ENCODE measurements at places on chromosomes 3 and 15.

DNA sequence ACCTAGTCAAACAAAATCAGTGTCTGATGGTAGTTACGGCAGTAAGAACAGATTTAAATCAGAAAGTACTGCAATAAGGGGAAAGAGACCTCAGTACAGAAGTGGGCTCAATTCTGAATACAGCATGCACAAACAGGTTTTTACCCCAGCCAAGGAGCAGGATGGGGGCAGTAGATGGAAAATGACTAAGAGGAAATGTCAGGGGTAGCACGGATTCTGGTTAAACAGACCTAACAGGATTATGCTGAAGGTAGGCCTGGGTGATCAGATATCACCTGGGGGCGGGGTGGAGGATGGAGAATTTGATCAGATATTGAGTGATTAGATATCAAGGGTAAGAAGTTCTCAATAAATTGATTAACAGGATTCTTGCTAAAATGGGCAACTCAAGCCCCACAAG lies 19.0 kb downstream of the MESD start:
- no peak for DNase-seq

DNA sequence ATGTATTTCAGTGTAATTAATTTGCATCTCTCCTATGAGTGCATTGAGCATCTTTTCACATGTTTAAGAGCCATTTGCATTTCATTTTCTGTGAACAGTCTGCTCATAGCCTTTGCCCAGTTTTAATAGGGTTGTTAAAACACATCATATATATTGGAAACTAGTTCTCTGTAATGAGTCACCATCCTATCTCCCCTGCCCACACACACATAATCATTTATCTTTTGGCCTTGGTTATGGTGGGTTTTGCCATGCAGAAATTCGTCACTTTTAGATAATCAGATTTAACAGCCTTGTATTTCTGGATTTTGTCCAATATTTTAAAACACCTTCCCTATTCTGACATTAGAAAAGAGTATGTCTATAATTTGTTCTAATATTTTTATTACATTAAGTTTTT lies 11.9 kb upstream of the CHRM5 start:
- no peak for DNase-seq

- no peak for DNase-seq
Observed at GRCh38 chr15:86203462-86203861, 123.8 kb downstream of the AGBL1 start.

DNA sequence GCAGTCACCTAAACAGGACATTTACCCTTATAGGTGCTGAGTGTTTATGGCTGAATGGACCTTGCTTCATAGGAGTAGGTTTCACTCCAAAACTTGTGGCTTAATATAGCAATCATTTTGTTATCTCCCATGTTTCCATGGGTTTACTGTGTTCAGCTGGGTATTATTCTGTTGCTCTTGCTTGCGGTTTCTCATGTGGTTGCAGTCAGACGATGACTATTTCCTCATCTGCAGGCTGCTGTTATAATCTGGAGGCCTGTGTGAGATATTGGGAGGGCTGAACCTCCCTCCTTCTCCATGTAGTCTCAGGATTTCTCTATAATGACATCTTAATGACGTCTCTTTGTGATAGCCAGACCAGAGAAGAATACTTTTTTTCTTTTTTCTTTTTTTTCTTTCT lies 98.1 kb downstream of the ZPLD1 start:
- no peak for DNase-seq

DNA sequence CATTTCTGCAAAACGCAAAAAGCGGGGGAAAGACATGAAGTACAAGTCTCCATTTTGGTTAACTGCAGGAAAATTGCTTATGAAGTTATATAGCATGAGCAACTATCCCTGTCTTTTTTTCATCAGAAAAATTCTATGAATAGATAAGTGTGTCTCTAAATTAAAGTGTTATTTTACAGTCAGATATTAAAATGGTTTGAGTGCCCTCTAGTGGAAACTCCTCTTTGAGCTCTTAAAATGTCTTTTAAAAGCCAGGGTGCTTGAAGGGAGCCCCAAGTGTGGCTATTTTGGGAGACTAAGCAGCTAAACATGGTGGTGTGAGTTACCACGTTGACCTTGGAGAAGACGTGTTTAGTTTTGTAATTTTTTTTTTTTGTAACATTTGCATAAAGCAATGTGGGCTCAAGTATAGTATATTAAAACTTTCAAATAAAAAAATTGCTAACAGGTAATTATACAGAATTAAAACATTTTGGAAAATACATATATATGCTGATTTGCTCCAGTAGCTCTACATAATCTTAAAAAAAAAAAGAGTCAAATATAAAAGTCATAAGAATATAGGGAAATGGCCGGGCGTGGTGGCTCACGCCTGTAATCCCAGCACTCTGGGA lies 77.2 kb downstream of the PPP2R3A start:
- DNase-seq = peak; percentile 14

DNA sequence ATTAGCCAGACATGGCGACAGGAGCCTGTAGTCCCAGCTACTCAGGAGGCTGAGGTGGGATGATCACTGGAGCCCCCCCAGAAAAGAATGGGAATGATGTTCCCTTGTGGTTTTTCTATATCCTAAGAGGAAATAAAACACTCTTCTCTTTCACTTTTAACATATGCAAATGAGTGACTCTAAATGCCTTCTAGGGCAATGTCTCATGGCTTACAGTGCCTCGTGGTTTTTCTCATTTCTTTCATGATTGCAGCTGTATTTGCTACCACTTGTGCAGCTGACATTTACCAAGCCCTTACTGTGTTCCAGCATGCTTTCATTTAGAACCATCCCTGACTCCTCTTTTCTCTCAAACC lies 26.4 kb downstream of the STOML1 start:
- DNase-seq = no peak

GRCh38 chr3:79233431-79234060 lies 534.3 kb downstream of the ROBO1 start:
- DNase-seq = no peak

GRCh38 chr3:10387881-10388609 lies 67.1 kb upstream of the SEC13 start:
- DNase-seq = no peak

DNA sequence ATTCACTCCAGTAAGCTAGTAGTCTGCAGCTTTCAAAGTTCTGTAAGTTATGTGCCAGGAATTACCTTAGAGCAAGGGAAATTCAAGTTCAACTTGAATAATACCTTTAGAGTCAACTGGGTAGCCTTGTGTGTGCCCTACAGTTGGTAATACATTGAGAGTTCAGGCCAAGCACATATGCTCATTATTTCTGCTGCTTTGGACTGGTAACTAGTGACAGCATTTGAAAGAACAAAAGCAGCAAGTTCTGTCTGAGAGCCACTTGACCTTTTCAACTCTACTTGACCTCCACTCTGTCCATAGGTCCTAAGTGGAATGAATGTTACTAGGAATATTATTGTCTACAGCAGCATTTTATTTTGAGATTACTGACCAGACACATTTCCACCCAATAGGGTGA lies 723.5 kb downstream of the NLGN1 start:
- DNase-seq = no peak

DNA sequence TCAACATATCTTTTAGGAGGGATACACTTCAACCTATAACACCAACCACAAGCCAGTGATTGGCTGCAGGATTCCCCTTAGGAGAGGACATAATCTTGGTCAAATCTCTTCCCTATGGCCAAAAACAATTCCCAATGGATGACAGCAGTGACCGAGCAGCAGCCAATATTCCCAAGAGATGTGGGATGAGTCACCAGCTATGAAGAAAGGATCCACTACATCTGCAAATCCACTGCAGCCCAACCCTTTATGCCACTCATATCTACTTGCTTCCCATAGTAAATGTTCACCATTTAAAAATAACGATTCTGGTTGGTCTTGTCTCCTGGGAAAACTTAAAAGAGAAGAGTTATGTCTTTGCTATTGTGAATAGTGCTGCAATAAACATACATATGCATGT lies 4.5 kb upstream of the IQCF5 start:
- no peak for DNase-seq

GRCh38 chr15:69576948-69577351 lies 124.3 kb downstream of the RPLP1 start:
- DNase-seq = no peak

DNA sequence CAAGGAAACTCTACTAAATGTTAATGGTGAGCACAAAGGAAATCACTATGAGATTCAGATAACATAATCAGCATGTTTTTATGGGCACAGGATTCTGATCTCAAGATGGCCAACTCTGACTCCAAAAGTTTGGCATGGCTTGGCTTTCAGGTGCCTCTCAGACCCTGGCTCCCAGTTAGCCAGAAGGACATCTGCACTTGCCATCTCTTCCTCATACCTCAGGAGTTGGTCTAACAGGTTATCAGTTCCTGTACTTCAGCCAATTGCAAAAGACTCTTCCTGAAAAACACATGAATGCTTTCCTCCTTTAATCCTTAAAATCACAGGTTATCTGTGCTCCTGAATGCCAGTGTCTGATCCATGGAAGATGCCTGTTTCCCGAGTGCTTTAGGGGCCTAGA lies 25.0 kb downstream of the TMPRSS7 start:
- no peak for DNase-seq

DNA sequence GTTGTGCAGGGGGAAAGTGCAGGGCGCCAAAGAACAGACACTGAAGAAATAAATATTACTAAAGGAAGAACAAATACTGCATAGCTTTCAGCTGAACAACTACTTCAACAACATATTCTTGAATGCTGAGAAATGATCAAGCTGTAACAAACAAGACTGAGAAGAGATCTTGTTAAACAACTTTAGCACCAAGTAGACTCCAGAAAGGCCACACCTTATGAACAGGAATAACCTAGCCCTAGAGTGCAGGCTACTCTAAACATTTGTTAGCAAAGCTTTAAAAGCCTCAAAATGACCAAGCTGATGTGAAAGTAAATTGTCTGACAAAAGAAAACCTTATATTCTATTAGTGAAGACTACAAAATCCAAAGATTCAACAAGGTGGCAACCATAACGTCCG lies 83.2 kb downstream of the POLQ start:
- DNase-seq = no peak

- DNase-seq = no peak
Observed at GRCh38 chr15:64640146-64640871, 135.1 kb downstream of the RBPMS2 start.

DNA sequence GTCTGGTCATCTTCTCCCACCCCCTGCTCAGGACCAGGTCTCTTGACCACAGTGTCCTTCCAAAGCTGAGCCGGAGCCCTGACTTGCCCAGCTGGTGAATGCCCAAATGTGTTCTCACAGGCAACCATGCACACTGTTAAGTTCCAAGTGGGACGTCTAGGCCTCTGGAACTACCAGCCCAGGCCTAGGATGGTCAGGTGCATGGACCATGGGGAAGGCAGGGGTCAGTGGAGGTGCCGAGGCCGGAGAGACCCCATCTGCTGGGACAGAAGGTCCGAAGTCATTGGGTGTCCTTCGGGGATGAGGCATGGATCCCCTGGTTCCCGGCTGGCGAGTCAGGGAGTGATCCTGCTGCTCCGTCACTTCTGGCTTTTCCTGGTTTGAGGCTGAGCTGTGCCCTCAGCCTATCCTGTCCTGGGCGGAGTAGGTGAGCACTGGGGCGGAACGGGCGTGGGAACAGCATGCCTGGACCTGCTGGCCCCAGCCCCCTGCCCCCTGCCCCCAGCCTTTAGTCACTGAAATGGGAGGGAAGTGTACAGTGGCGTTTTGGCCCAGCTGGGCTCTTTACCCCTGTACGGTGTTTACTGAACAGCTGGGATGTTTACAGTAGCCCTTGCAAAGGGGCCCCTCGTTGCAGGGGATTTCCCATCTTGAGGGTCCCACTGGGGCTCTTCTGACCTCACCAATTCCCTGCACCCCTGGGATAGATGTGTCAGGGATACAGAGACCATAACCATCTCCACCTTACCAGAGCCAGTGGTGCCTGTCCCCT lies 12.1 kb downstream of the SEMA3F start:
- no peak for DNase-seq

DNA sequence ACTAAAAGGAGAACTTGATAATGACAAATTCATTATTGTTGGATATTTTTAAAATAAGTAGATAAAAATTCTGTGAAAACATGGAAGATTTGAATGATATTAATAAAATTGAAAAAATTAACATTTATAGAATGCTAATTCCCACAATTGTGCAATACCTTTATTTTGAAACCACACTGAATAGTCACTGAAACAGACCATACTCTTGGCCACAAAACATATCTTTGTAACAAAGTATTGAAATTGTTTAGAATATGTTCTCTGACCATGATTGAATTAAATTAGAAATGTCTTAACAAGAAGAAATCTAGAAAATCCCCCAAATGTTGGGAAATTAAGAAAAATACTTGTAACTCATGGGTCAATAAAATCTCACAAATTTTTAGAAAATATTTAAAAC lies 49.2 kb downstream of the ARHGAP11B start:
- no peak for DNase-seq

- DNase-seq = no peak
Observed at GRCh38 chr3:40718681-40719080, 193.9 kb downstream of the ZNF621 start.

- DNase-seq = no peak
Observed at GRCh38 chr15:99331381-99331780, 80.1 kb downstream of the LRRC28 start.

DNA sequence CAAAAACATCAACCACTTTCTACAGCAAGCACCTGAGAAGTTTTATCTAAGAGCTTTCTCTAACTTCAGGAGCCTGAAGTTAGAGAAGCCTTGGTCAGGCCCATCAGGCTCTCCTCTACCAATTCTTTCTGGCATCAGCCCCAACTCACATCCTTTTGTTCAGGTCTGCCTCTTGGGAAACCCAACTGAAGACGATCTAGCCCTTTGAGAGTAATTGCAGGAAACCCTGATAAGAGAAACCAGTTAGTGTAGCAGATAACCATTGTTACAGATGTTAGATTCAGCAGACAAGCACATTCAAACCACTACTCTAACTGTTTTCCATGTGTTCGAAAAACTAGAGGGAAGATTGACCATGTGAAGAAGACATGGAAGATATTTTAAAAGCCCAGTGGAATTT lies 27.0 kb upstream of the DYNC1LI1 start:
- DNase-seq = no peak

GRCh38 chr3:127629467-127630403 lies 750 bp downstream of the PODXL2 start:
- no peak for DNase-seq

DNA sequence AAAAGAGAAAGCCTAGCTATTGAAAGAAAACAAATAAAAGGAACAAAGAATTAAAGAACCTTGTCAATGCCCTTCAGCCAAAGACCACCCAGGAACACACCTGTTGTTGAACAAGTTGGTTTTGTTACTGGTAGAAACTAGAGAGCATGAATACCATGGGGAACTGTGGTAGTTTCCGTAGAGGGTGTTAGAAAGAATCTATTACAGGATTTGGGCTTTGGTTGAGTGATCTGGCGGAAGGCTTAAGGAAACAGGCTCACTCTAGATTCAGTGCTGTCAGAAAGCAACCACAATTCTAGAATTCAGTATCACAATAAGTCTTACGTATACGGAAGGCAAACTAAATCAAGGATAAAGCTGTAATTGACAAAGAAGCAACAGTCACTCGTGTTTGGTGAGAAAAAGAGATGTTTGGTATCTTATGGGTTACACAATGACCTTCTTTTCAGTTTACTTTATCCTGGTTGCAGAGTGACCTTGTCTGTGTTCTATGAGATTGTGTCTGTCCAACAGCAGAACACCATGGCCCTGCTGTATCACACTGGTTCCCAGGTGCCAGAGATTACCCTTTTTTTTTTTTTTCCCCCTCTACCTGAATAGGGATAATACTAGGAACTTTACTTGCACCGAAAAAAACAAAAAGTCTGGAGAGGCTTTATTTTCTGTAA lies 265.9 kb downstream of the SHQ1 start:
- DNase-seq = no peak

GRCh38 chr3:72487078-72487765 lies 361.0 kb downstream of the SHQ1 start:
- peak; percentile 43 for DNase-seq

- peak; percentile 72 for DNase-seq
Observed at GRCh38 chr3:190321789-190322603, at the start of gene CLDN1. Gene CLDN1 (minus strand): TSS chr3:190322446. CDS start chr3:190322206, 240 bp downstream.

- no peak for DNase-seq
Observed at GRCh38 chr15:36370731-36371112, 208.7 kb upstream of the CDIN1 start.
